ENCODE measurements at places on chromosomes 2 and 18. TPM values are rescaled to one million over a fixed set of nuclear protein-coding genes. Genes with fewer than 3 reads are reported as not detected.

C2orf78 gene
- not detected for polyA plus RNA-seq

GPR45 gene
- not detected for polyA plus RNA-seq

MYO3B gene
- polyA plus RNA-seq = not detected

TMSB10 gene
- polyA plus RNA-seq = 4,386 TPM

ABI2 gene
- 19.0 TPM for polyA plus RNA-seq

CXCR4 gene
- 582 TPM for polyA plus RNA-seq

CRYGC gene
- polyA plus RNA-seq = not detected

TFCP2L1 gene
- polyA plus RNA-seq = not detected

TNS1 gene
- 0.40 TPM for polyA plus RNA-seq

MSTN gene
- polyA plus RNA-seq = not detected

CAPN14 gene
- not detected for polyA plus RNA-seq
